ENCODE measurements at places on chromosomes 13 and 19.

GRCh38 chr13:43786766-43787517, at the start of gene ENOX1:
Gene ENOX1, minus strand, starts transcription at chr13:43786972.
- no peak for DNase-seq

DNA sequence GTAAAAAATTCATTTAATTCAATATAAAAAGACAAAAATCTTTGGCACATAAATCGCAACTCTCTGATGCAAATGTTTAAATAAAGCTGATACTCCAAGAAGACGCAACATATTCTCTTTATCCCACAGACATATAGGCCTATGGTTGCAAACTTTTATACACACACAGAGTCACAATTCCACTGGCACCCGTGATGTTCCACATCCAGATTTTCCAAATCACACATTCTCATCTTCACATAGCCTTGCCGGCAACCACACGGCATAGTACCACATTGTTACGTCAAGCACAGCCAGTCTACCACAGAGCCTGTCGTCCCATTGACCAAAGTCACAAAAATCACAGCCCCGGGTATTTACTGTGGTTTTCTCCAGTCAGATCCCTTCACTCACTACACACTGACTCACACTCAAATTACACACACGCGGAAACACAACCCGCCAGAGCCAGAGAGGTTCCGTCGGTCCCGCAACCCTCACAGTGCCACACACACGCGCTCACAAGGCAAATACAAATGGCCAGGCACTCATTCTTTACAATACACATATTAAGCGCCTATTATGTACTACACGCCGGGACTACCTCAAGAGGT, 546 bp upstream of the ZNF546 start:
- peak; percentile 46 for DNase-seq

- DNase-seq = peak; percentile 100
Observed at GRCh38 chr19:42217520-42218437, at the start of gene DEDD2. Gene DEDD2, minus strand, starts transcription at chr19:42217677. Its CDS starts 670 bp downstream, at chr19:42217007.

DNA sequence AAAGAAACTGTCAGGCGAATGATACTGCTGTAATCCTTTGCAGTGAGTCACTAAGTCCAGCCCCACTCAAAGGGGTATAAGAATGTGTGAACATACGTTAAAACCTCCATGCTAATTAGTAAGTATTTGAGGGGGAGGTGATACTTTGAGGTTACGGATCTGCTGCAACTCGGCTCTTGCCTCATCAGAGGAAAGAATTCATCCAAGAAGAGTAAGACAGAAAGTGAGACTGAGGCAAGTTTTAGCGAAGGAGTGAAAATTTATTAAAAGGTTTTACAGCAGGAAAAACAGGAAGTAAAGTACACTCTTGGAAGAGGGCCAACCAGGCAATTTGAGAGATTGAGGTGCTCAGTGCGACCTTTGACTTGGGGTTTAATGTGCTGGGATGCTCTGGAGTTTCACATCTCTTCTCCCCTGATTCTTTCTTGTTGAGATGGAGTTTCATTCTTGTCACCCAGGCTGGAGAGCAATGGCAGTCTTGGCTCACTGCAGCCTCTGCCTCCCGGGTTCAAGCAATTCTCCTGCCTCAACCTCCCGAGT, 9.8 kb downstream of the CLEC4M start:
- DNase-seq = no peak

GRCh38 chr13:86082121-86082520, 282.9 kb upstream of the SLITRK6 start:
- no peak for DNase-seq

- peak; percentile 44 for DNase-seq
Observed at GRCh38 chr19:56111601-56112312, 9.3 kb downstream of the ZNF787 start.

Measured in activated CD8-positive, alpha-beta memory T cell treated with anti-CD3 and anti-CD28 coated beads, Interleukin-2, amount 50 U/mL, for 4 hours (primary cell).